ENCODE measurements at places on chromosomes 13 and 19. TPM values are rescaled to one million over a fixed set of nuclear protein-coding genes. Genes with fewer than 3 reads are reported as not detected.
A peak's percentile ranks its signal among the peaks of the same experiment; 100 is the strongest.

DNA sequence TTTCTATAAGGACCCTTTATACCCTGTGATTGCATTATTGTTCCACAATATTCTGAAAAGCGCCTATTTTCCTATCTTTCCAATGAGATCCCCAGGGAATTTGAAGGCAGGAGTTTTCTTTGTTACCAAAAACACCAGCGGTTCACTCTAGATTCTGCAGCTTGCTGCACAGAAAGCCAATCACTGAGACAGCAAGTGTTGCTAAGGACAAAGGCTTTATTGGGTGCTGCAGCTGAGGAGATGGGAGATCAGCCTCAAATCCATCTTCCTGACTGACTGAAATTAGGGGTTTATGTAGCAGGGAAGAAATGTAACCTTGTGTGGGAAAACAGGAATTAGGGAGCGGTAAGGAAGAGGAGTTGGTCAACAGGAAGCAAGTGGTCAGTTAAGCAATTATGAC, 42.6 kb upstream of the MYO16 start:
- no peaks in the 10 kb centered on the region for H3K36me3 ChIP-seq
- H3K27me3 ChIP-seq = no peaks in the 10 kb centered on the region
- no peak overlapping the region for H3K4me3 ChIP-seq
- no peaks in the 10 kb centered on the region for H3K4me1 ChIP-seq

GRCh38 chr13:42992764-42993122, 702 bp upstream of the EPSTI1 start:
- no peaks in the 10 kb centered on the region for H3K27me3 ChIP-seq
- peak; percentile 11 for DNase-seq
- H3K36me3 ChIP-seq = peaks cover 1% of the 10 kb centered on the region

Gene EFNB2
- 0.44 TPM for total RNA-seq

DNA sequence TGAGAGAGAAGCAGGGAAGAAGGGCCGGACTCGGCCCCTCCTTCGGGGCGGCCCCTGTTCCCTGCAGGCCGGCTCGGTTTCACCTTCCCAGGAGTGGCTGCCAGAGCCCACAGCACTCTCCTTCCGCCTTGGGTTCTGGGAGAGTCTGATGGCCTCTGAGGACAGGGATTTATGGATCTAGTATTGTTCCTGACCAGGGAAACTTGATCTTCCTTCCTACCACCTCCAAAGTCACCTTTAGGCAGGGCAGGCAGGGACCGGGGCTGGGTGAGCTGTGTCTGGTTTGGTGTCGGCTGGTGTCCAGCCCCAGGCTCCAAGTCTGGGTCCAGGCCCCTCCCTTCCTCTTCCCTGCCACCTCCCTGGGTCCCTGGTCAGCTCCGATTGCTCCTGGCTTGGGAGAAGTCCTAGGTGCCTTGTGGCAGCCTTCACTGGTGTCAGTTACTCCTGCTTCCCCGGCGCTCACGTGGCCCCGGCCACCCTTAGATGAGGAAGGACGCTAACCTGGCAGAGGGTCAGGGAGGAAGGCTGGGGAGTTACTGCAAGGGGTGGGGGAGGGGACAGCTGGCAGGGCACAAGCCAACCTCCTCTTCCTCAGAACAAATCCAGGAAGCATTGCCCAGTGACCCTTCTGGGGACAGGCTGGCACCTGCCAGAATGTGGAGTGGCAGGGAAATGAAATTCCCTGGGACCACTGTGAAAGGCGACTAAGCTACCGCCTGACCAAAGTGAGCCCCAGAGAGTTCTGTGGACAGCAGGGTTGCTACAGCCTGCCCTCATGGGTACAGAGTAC, 18.8 kb downstream of the RFX1 start:
- peak overlapping the region; percentile 56 for H3K4me3 ChIP-seq
- peak overlapping the region; percentile 88 for H3K27ac ChIP-seq
- peaks cover 15% of the 10 kb centered on the region for H3K36me3 ChIP-seq
- no peaks in the 10 kb centered on the region for H3K27me3 ChIP-seq
- peaks cover 40% of the 10 kb centered on the region for H3K4me1 ChIP-seq

DNA sequence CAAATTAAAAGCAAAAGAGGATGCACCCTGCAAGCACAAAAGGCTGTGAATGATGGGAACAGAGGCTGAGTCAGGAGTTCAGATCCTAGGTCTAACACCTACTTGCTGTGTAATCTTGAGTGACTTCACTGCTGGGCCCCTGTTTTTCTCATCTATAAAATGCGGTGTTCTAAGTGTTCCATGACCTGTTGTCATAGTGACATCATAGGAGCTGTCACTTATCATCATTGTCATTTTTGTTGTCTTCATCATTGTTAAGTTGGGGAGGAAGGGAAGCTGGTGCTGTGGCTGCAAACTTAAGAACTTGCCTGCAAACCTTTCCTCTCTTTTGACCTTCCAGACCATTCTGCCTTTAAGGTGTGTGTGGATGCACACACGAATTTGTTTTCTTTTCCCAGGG, 20.6 kb downstream of the ACSBG2 start:
- no peak overlapping the region for H3K27ac ChIP-seq
- H3K4me3 ChIP-seq = no peak overlapping the region
- peaks cover 4% of the 10 kb centered on the region for H3K27me3 ChIP-seq
- peaks cover under 1% of the 10 kb centered on the region for H3K4me1 ChIP-seq
- H3K36me3 ChIP-seq = no peaks in the 10 kb centered on the region

DNA sequence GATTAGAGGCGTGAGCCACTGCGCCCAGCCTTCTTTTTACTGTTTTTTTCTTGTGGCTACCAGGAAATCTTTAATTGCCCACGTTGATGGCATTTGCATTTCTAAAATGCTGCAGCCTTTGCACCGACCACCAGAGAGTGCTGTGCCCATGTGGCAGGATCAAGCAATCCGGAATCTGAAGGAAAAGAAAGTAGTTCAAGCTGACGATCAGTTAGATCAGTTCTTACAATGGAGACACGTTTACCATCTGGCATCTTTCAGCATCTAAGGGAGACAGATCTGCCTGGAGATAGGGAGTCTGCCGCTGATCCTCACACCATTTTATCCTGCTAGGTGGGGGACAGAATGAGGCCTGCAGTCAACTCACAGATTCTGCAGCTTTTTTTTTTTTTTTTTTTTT, 19.9 kb downstream of the TINCR start:
- H3K4me3 ChIP-seq = no peak overlapping the region
- no peak overlapping the region for H3K27ac ChIP-seq
- no peaks in the 10 kb centered on the region for H3K27me3 ChIP-seq

Gene ZNF470
- total RNA-seq = 1.2 TPM

DNA sequence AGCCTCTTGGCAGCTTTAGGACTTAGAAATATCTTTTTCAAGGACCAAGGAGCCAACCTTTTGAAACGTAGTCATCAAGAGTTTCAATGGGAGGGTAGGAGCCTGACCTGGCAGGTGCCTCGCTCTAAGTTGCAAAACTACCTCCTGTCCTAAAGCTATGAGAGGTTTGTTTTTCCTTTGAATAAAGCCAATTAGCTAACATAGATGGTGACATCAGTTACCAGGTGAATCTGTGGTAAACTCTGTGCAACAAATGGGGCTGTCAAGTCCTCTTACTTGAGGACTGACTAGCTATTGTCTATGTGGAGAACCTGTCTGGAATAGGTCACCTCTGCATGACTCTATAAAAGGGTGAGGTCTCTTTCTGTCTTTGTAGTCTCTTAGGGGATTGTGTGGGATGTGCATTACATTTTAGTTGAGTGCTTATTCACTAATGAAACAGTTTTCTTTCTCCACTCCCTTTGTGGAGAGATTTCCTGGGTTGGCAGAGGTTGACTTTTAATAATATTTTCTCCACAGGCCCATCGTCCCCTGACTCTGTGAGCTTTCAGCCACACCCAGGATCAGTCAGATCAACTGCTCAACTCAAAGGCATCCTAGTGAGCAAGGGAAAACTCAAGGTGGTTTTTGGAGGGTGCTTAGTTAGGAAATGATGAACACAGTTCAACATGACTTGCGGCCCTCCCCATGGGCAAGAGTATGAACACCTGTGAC, 9.9 kb downstream of the ARL11 start:
- no peak overlapping the region for H3K27ac ChIP-seq
- no peak for DNase-seq
- peaks cover 2% of the 10 kb centered on the region for H3K27me3 ChIP-seq
- no peak overlapping the region for H3K4me3 ChIP-seq

GRCh38 chr19:56705939-56706338, 34.4 kb upstream of the ZNF835 start:
- no peaks in the 10 kb centered on the region for H3K36me3 ChIP-seq
- no peaks in the 10 kb centered on the region for H3K4me1 ChIP-seq
- no peak overlapping the region for H3K27ac ChIP-seq
- H3K4me3 ChIP-seq = no peak overlapping the region

Gene ACP7
- total RNA-seq = 0.10 TPM

DNA sequence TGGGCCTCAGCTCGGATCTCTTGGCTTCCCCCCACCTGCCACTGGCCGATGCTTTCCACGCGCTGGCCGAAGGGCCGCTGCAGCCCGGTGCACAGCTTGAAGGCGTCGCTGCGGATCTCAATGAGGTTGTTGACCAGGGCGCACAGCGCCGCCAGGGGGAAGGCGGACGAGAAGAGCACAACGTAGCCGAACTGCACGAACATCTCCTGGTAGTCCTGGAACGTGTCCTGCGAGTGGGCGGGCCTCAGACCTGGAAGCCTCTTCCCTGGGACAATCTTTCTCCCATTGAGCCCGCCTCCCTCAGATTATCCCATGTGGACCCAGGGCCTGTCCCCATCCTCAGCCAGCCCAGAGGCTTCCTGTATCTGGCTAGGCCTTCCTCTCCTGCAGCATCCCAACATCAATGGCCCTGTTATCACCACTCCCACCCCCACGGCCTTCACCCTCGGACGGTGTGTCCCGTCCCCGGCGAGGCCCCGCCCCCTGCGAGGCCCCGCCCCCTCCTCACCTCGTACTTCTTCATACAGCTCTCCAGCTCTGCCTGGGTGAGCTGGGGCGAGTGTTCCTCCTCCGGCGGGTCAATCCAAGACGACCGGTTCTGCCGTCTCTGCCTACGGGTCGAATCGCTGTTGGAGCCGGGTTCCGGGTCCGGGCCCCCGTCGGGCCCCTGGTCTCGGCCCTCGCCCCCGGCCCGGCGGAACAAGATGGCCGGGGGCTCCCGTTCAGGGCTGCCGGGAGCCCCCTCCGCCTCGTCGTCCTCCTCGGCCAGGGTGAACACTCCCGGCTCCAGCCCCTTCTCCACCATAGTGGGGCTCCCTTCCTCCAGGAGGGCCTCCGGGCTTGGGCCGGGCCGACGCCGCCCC, 6.8 kb downstream of the ANO8 start:
- H3K4me3 ChIP-seq = peak overlapping the region; percentile 64
- peaks cover 8% of the 10 kb centered on the region for H3K27me3 ChIP-seq
- peaks cover 4% of the 10 kb centered on the region for H3K4me1 ChIP-seq

DNA sequence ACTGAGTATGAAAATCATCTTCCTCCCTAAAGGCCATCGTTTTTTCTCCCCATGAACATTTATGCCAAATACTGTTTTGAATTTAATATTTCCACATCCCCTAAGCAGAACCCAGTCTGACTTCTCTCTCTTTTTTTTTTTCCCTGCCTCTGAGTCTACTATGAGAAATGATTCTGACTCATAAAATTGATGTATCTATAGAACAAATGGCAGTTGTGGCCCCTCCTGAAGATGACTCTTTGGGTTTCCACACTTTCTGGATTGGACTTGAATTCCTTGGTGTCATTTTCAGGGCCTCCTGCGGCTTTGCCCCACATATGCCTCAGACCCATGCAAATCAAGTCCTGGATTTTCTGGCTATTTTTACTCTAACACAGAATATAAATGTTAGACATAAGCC, 22.7 kb upstream of the NAXD start:
- H3K27ac ChIP-seq = no peak overlapping the region
- no peak for DNase-seq
- no peak overlapping the region for H3K4me3 ChIP-seq
- H3K4me1 ChIP-seq = no peaks in the 10 kb centered on the region
- H3K27me3 ChIP-seq = peaks cover 15% of the 10 kb centered on the region

Gene COQ8B
- total RNA-seq = 41.6 TPM

DNA sequence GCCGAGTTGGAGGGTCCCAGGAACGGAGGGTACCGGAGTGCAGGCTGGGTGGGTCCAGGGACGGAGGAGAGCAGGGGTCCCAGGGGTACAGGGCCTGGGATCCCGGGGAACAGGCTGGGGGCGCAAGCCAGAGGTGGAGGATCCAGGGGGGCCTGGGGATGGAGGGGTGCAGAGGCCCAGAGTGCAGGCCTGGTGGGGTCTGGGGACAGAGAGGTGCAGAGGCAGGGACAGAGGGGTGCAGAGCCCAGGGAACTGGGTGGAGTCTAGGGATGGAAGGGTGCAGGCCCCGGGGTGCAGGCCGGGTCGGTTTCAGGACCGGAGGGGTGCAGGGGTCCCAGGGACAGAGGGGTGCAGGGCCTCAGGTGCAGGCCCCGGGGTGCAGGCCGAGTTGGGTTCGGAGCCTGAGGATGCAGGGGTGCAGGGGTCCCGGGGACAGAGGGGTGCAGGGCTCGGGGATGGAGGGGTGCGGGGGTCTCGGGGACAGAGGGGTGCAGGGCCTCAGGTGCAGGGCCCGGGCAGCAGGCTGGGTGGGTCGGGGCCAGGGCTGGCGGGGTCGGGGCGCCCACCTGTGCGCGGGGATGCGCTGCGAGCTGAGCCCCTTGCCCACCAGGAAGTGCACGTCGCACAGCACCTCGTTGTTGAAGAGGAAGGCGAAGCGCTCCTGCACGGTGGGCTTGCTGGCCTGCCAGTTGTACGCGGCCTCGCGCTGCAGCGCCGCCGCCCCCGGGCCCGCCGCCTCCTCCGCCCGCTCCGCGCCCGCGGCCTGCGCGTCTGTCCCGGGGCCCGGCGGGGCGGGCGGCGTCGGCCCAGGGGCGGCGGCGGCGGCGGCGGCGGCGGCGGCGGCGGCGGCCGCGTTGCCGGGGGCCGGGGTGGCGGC, 545 bp downstream of the BTBD2 start:
- DNase-seq = no peak
- H3K4me1 ChIP-seq = peaks cover 8% of the 10 kb centered on the region
- no peaks in the 10 kb centered on the region for H3K27me3 ChIP-seq
- peak overlapping the region; percentile 66 for H3K4me3 ChIP-seq
- H3K36me3 ChIP-seq = no peaks in the 10 kb centered on the region
- no peak overlapping the region for H3K27ac ChIP-seq

Gene SLC46A3
- 3.8 TPM for total RNA-seq

DNA sequence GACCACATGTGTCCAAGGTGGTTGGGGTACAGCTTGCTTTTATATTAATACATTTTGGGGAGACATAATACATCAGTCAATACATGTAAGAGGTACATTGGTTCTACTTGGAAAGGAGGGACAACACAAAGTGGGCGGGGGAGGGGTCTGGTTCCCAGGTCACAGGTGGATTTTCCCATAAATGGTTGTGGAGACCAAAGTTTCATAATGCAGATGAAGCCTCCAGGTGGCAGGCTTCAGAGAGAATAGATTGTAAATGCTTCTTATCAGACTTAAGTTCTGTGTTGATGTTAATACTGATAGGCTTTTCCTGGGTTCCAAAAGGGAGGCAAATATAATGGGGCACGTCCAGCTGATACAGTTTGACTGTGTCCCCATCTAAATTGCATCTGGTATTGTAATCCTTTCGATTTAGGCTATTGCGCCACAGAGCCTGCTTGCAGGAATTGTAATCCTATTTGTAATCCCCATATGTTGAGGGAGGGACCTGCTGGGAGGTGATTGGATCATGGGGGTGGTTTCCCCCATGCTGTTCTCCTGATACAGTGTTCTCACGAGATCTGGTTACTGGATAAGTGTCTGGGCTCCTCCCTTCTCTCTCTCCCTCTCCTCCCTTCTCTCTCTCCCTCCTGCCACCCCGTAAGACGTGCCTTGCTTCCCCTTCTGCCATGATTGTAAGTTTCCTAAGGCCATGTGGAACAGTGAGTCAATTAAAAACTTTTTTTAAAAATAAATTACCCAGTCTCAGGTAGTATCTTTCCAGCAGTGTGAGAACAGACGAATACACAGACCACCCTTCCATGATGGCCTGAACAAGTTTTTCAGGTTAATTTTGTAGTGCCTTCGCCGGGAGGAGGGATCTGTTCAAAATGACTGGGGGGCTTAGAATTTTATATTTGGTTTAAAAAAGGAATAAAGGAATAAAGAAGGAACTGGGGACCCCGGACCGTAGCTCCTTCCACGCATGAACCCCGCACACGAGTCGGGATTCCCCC, 44.9 kb downstream of the ZNF823 start:
- H3K4me3 ChIP-seq = peak overlapping the region; percentile 54
- DNase-seq = no peak
